CD14-positive monocyte (primary cell): ENCODE measurements at places on chromosomes 13 and 19.

GRCh38 chr13:31909864-31910551, 121.6 kb upstream of the FRY start:
- peak; percentile 80 for DNase-seq

DNA sequence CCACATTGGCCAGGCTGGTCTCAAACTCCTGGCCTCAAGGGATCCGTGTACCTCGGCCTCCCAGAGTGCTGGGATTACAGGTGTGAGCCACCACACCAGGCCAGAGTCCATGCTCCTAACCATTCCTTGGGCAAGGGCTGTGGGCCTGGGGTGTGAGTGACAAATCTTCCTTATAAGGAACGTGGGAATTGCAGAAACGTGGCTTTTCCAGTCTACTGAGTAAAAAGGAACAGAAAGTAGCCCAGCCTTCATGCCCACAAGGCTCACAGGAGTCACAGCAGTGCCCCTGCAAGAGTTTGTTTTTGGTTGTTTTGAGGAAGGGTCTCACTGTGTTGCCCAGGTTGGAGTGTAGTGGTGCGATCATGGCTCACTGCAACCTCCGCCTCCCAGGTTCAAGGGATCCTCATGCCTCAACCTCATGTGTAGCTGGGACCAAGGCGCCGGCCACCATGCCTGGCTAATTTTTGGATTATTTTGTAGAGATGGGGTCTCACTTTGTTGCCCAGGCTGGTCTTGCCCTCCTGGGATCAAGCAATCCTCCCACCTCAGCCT, 5.1 kb downstream of the MYPOP start:
- no peak for DNase-seq

DNA sequence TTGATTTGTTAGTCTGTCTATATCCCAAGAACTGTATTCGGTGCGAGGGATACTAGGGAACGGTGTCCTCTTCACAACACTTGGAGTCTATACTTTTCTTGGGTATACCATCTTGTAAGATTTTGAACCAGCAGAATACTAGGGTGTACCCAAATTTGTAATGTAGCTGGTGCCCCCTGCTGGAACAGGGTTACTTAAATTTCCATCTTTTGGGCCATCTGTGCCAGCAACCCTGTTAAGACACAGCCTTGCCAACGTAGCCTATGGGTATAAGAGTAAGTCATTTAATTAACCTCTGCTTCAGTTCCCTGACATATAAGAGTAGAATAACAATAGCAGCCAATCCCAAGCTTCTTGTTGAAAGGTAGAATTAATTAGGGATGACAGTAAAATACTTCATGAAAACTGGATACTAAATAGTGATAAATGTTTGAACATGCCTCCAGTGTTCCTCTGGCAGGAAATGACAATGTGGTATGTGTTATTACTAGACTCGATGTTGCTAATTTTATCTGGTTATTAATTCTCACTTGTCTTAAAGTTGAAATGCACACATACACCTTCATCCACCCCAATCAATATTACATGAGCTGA, 607.6 kb downstream of the FGF9 start:
- no peak for DNase-seq

DNA sequence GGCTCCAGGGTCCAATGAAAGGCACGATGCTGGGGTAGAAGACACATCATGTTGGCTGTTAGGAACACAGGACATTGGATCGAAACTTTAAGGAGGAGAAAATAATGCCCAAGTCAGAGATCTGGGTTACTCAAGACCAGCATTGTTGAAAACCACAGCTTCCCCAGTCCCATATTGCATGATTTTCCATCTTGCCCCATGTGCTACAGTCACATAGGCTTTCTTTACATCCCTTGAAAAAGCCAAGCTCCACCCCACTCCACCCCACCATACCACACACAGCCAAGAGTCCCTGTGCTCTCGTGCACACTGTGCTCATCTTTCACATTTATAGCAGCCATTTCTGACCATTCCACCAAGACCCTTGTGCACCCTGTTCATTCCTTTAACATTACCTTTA, 636.2 kb downstream of the DIAPH3 start:
- DNase-seq, result no peak

DNA sequence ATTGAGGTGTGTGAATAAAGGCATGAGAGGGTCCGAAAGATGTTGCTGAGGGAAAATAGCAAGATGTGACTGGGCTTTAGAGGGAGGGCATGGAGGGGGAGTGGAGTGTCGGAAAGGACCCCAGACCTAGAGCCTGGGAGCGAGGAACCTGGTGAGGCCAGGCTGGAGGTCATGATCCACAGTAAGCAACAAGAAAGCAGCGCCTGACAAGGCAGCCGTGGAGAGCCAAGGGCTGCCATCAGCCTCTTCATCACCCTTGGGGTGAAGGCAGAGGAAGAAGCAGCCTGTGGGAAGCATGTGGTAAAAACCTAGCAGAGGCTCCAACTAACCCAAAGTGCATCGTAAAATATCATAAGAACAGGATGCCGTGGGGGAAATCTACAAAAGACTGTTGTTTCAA, 162.8 kb upstream of the SOX1 start:
- no peak for DNase-seq

DNA sequence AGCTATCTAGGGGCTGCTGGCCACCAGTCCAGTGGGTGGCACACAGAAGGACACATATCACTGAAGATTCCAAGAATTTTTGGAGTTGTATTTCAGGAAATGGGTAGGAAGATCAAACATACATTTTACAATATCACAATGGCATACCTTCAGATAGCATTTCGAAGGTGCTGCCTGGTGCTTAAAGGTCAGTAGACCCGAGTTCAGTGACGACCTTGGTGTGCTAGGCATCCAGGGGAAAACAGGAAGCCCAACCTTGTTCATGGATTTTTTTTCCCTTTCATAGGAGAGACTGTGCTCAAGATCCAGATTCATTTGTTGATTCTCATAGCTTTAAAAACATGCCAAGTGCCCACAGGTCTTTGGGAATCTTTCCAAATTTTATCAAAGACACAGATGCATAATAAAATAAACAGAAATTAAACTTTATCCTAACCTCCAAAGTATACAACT, 51.0 kb upstream of the RCBTB2 start:
- DNase-seq, result no peak

- no peak for DNase-seq
Measured at GRCh38 chr19:46954502-46954992, 65.1 kb upstream of the NPAS1 start.

GRCh38 chr19:35458731-35459391, 10.8 kb downstream of the FFAR2 start:
- DNase-seq, result peak; percentile 77

DNA sequence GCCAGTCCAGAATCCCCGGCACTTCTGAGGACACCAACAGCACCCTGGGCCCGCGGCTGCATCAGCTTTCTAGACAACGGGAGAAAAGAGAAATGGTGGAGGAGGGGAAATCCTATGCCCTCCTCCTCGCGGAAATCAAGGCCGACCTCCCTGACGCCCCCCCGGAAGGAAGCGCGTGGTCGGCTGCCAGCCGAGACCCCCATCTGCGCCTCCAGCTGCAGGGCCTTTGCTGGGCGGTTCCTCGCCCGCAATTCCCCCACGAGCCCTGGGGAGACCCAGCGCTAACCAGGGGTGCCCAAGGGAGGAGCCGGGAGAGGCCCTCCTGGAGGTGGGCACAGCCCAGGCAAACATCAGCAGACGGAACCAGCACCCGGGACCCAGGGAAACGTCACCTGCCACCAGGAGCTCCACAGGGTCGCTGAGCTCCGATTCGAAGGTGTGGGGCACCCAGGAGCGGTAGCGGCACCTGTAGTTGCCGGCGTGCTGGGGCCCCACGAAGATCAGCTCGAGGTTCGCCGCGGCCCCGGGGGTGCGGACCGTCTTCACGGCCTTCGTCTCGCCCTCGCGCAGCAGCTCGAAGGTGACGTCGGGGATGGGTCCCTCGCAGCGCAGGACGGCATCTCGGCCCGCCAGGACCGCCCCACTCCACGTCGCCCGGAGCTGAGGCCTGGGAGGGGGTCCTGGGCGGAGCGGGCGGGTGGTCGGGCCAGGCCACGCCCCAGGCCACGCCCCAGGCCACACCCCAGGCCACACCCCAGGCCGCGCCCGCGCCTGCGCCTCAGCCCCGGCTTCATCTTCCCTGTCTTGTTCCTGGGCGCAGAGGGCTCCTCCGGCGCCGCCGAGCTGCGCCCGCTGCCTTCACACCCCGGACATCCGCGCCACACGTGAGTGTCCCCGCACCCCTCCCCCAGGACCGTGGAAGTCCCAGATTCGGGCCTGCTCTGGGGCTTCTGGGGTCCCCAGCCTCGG, 6.0 kb downstream of the A1BG start:
- peak; percentile 47 for DNase-seq

DNA sequence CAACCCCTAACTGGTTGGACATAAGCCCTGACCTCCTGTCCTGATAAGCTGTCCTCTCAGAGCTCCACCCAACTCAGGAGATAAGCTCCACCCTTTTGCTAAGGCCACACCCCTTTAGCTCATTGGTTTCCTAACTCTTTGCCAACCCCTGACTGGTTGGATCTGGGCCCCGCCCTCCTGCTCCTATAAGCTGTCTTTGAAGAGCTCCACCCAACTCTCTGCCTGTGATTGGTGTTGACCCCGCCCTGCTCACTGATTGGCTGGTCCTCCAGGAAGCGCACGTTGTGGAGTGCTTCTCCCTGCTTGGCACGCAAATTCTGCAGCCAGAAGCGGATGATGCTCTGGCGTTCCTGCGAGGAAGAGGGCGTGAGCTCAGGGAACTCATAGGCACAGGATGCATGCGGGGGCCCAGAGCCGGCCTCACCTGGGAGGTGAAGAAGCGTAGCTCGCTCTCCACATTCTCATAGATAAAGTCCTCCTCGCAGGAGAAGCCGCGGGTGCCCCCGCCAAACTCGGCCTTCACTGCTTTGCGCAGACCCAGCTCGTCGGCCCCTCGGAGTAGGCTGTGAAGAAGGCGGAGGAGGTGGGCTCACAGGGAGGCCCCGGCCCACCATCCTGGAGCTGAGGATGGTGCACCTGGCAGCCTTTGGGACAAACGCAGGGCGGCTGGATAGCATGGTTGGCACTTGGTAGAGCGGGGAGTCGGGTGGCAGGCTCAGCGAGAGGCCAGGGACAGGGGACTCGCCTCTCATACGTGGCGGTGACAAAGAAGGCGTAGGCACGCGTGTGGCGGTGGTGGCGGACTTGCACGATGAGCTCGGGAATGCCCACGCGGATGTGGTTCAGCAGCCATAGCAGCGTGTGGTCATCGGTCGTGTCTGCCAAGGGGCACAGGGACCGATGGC, 1.7 kb downstream of the ANO8 start:
- DNase-seq, result peak; percentile 59

- DNase-seq, result peak; percentile 13
Measured at GRCh38 chr13:96994017-96994857, at the start of gene OXGR1. Gene OXGR1, minus strand, starts transcription at chr13:96994476. Its CDS starts 6,717 bp downstream, at chr13:96987759.

- DNase-seq, result peak; percentile 12
Measured at GRCh38 chr19:604355-604754, 14.7 kb downstream of the HCN2 start.

DNA sequence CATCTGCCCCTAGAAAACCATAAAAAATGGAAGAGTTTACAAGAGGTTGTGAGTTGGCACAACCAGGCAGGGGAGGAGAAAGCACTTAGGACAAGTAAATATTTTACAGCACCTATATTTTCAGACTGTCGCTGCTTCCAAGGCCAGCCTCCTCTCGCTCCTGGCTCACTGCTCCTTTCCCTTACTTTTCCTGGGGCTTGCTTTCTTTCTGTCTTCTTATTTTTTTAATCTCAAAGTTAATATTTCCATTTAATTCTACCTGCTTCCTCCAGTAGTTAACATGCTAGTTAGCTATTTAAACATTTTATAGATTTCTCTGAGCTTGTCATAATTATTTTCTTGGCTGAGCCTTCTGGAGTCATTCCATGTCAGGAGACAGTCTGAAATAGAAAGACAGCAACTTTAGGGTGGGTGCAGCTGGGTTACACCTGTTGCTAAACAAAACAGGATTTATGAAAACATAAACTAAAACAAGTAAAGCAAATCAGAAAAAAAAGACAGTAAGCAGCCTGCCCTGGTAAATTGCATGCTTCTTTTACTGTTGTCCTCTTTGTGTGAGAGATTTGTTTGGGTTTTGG, 330.1 kb downstream of the DLEU7 start:
- no peak for DNase-seq

GRCh38 chr19:31233295-31233800, 115.9 kb downstream of the TSHZ3 start:
- DNase-seq, result no peak

- DNase-seq, result no peak
Measured at GRCh38 chr19:6223461-6224307, 56.1 kb downstream of the MLLT1 start.
